ENCODE measurements at places on chromosomes 4 and X.
A peak's percentile ranks its signal among the peaks of the same experiment; 100 is the strongest.

- DNase-seq: peak; percentile 40
Measured at GRCh38 chr4:140059159-140059558, 94.8 kb downstream of the MAML3 start.

DNA sequence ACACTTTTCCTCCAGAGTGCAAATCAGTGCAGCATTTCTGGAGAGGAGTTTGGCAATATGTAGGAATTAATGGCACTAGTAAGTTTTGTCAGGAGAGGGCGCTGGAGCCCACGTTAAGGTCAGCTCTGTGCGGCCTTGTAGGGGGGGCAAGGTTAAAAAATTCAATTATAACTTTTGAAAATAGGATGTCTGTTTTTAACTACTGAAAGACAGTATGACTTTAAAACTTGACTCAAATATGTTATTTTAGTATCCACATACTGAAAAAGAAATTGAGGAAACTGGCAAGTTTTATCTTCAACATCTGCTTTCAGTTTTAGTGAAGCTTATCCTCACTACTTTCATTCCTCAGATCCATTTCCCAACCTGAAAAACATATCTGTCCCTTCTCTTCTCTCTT, 30.9 kb upstream of the HSD17B13 start:
- DNase-seq: peak; percentile 67

- DNase-seq: no peak
Measured at GRCh38 chr4:112885897-112886296, 163.6 kb upstream of the ANK2 start.

GRCh38 chr4:26088433-26088928, 174.5 kb downstream of the SMIM20 start:
- peak; percentile 60 for DNase-seq

DNA sequence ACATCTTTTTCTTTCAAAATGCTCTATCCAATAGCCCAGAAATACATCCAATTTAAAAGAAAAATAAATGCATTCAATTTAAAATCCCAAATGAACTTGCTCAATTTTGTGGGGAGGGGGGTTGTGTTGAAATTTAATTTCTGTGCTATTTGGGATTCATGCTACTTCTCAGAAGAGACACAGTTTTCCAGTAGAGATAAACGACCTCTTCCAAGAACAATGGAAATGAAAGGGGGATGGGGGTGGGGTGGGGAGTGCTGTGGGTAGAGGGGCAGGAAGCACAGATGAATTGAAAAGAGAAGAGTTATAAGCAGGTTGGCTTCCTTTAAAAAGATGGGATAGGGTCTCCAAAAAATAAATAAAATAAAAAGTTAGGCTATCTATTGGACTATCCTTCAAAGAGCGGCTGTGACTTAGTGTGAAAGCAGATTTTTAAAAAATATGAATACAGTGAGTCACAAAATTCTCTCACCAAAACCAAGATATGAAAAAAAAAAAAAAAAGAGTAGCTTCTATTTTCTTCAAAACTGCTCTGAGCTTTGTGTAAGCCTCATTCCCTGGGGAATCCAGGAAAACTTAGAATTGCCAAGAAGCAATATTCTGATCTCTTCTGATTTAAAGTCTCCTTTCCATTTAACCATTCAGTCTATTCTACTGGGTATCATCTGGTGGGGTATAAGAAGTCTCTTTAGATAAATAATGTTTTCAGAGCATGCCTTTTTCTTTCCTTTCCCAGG, 324.3 kb downstream of the PTTG2 start:
- peak; percentile 71 for DNase-seq

DNA sequence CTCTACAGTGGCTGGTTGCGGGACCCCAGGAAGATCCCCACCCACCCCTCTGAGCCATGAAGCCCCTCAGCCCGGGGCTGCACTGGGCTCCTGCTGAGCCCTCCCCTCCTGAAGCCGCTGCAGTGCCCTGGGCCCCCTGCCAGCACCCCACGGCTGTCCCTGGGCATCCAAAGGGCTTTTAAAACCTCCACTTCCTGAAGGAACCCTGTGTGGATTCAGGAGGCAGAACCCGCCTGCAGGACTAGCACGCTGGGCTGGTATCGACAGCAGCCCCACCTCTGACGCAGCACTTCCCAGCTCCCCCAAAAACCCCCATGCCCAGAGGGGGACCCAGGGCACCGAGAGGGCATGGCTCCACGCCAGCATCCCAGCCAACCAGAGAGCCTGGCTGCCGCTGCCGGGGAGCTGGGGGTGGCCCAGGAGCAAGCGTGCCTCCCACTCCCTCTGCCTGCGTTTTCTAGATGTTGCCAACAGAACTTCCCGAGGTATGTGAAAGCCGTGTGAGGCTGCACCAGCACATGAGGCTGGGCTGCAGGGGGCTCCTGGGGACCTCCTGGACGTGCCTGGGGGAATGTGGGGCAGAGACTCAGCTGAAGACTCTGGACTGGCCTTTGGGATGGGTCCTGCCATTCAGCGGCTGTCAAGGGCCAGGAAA, 6.3 kb downstream of the MXD4 start:
- no peak for DNase-seq

- DNase-seq: peak; percentile 61
Measured at GRCh38 chr4:147753047-147753446, 21.2 kb downstream of the ARHGAP10 start.

- peak; percentile 57 for DNase-seq
Measured at GRCh38 chrX:45598861-45599260, 398.2 kb upstream of the DIPK2B start.

DNA sequence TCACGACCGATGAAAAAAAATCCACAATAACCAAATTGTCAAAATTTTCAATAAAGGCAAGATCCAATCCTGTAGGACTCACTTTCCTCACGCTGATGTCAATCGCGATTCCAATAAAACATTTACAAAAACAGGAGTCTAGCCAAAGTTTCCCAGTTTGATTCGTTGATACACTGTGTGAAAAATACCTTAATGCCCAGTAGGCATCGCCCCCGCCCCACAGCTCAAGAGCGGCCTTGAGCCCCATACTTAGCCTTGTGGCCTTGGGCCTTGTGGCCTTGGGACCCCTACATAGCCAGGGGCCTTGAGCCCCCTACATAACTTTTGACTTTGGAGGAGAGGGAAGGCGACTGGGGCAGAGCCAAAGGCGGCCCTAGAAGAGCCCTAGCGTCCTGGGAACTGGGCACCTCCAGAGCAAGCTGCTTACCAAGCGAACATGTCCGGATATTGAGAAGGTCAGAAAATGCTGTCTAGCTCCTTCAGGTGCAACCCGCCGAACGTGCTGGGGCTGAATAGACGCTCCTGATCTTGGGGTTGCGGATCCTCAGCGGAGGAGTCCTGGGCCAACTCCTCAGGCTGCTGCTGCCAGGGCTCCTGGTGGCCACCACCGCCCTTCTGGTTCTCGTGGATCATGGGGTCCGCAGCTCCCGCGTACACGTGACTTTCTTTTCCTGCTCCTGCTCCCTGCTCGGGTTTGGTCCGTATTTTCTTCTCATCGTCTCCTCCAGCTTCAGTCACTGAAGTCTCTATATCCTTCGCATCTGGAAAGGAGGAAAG, 62.9 kb downstream of the RHOXF2B start:
- DNase-seq: no peak

DNA sequence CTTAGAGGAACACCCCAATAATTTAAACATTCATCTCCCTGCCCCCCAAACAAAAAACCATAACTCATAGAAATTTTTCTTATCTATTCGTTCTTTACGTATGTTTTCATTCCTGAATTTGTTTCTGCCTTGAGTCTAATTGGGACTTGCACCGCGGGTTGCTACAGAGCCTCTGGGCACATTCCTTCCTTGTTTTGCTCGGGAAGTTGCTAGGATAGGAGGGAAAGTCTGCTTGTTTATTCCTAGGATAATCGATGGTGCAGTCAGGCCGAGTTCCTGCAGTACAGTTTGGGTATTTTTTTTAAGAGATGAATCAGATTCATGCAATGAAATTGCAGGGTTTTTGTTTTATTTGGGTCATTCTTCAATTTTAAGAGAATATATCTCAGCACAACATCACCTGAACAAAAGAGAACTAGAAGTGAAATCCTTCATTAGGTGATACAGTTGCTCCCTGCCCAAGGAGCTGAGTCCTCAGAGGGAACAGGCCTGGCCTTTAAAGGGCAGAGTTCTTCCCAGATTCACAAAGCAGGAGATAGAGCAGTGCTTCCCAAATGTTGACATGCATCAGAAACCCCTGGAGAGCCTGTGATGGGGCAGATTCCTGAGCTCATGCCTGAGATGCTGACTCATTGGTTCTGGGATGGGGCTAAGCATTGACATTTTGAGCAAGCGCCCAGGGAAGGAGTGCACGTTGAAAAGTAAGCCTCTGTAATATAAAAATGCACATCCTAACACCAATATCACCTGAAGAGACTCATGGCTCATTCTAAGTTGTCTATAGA, 114.9 kb upstream of the FAM9B start:
- peak; percentile 79 for DNase-seq

- DNase-seq: no peak
Measured at GRCh38 chrX:56761167-56761566, 32.1 kb downstream of the NBDY start.

DNA sequence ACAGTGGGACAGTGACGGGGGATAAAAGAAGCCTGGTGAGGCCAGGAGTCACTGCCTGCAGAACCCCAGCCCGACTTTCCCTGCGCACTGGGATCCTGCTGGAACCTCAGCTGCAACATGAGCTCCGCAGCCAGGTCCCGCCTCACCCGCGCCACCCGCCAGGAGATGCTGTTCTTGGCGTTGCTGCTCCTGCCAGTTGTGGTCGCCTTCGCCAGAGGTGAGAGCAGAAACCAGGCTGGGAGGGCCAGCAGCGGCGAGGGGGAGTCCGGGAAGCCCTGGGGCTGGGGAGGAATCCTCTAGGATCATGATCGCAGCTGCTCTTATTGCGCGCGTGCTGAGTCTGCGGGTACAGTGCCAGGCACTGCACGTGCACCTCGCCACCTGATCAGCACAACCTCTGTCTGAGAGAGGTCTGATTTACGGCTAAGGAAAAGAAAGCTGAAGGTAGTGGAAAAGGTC, at the start of gene PF4V1:
PF4V1 (plus strand) TSS at position 51 of the 459 bp plus-strand sequence; CDS start at position 118, 67 bp downstream.
- DNase-seq: no peak

GRCh38 chr4:20645236-20645635, 55.0 kb upstream of the PACRGL start:
- DNase-seq: no peak

GRCh38 chr4:110480031-110480549, 4.1 kb downstream of the ENPEP start:
- DNase-seq: peak; percentile 95

GRCh38 chr4:170497112-170497511, 407.4 kb upstream of the AADAT start:
- DNase-seq: peak; percentile 0

- DNase-seq: peak; percentile 46
Measured at GRCh38 chrX:130110379-130111219, at the start of gene ELF4. TSS of gene ELF4 (minus strand) at chrX:130110497. CDS start at chrX:130081330, 29,167 bp downstream.

Measured in cardiac fibroblast (primary cell).